ENCODE measurements at places on chromosomes 4 and X.

DNA sequence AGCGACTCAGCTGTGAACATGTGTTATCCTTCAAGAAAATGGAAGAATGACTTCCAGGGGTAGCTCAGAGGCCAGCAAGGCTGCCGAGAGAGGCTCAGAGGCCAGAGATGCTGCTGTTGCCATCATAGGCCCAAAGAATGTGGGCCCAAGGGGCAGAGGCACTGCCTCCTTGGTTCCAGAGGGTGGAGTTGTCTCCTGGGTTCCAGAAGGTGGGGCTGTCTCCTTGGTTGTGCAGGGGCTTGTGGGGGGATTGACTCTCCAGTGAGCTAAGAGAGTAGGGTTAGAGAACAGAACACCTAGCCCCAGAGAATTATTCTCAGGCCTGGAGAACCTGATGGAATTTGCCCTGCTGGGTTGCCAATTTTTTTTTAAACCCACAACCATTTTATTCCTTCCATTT lies 62.6 kb downstream of the DGKK start:
- no peak for DNase-seq

DNA sequence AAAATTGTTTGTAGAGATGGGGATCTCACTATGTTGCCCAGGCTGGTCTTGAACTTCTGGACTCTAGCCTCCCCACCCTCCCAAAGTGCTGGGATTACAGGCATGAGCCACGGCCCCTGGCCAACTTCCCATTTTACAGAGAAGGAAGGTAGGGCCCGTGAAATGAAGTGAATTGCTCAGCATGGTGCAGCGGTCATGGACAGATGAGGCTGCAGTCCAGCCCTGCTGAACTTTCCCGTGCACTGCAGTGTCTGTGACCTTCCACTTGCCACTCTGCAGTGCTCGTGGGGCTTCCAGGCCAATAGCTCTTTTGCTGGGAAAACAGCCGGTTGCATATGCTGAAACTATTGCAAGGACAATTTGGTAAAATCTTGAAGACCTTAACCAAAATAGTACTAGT lies 454.4 kb upstream of the FAT1 start:
- no peak for DNase-seq

GRCh38 chr4:44221407-44221806 lies 227.2 kb downstream of the KCTD8 start:
- DNase-seq = no peak

DNA sequence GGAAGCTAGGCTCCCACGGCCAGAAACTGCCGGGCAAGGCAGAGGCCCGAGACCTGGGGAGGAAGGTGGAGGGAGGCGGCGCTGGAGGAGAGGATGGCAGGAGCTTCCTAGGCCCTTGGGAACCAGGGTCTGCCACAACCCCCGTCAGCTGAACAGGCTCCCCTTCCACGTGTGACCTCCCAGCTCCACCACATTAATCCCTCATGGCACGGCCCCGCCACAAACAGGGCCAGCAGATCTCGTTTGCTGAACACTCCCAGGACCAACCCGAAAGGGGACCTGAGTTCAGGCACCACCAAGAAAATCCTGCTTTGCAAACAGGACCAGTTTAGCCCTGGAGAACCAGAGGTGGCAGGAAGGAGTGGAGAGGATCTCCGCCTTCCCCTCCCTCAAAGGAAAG lies 62.7 kb downstream of the FHDC1 start:
- DNase-seq = no peak

- no peak for DNase-seq
Observed at GRCh38 chr4:168540503-168541265, 43.8 kb downstream of the PALLD start.

- DNase-seq = no peak
Observed at GRCh38 chrX:129876771-129877305, 29.1 kb upstream of the UTP14A start.

DNA sequence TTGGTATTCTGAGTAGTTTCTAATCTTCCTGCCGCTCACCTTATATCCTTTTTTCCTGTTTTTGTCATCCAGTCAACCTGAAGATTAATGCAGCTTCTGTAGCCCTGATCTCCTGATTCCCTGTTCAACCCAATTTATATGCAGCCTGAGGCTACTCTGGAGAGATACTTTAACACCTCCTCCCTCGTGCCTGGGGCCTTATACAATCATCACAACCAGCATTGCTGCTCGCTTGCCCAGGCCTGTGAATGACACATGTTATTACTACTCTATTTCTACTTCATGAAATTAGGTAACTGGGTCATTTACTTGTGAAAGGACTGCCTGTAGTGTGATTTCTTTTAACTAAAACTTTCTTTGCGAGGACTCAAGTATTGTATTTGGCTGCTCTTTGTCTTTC lies 33.7 kb upstream of the WDR17 start:
- DNase-seq = no peak

- no peak for DNase-seq
Observed at GRCh38 chr4:44704673-44705072, 21.7 kb downstream of the GNPDA2 start.

DNA sequence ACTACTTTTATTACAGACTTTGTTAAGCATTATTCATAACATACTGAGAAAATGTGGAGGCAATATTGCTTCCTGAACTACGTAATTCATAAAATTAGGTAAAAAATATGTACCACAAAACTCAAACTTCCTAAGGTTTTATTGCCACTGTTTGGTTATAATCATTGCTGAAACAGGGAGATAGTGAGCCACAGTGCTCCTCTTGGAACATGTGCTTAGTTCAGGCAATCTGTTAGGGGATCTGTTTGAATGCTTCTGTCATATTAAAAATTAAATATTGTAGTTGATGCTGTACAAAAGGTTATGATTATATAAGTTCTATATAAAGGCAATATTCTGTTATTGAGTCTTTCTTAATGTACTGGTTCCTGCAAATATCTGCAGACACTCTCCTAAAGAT lies 480.7 kb downstream of the GRXCR1 start:
- DNase-seq = no peak

DNA sequence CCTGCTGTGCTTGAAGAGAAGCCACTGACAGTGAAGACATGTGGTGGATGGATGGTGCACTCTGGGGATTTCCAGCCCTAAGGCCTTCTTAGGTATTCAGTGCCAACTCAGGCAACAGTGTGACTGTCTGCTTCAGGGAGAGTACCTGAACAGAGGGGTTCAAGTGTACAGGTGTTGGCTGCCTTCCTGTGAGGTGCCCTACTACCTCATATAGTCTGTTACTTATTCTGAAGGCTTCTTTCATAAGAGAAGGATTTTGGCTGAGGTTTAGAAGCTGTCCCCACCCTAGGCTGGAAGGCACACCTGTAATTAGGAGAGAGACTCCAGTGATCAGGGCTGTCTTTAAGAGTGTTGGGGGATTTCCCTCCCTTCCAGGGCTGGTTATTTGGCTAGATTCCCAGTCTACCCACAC lies 1.8 kb downstream of the FTHL17 start:
- DNase-seq = no peak

GRCh38 chrX:94831364-94831763 lies 1157.4 kb downstream of the FAM133A start:
- DNase-seq = no peak

DNA sequence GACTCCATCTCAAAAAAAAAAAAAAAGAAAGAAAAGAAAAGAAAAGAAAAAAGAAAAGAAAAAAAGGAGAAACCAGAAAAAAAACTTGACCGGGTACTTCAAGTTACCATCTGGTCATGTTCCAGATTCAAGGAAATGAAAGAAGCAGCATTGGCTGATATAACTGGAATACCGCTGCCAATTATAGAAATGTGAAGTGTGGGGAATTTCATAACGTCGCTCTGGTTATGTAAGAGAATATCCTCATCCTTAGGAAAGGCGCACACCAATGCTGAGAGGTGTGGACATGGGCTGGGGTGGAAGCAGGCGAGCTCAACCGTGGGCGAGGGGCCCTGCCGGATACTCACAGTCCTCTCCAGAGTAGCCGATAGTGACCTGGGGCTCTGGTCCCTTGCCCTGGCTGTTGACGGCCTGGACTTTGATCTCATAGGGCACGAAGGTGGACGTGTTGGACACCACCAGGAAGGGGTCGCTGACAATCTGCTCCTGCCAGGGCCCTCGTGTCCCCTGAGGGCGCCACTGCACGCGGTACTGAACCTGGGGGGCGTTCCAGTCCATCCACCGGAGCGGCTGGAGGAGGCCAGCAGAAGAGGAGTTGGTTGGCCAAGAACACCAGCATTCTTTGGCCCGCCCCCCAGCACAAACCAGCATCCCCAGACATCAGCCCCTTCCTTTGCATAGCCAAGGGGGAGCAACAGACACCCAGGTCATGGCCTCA lies 19.5 kb downstream of the L1CAM start:
- DNase-seq = no peak

DNA sequence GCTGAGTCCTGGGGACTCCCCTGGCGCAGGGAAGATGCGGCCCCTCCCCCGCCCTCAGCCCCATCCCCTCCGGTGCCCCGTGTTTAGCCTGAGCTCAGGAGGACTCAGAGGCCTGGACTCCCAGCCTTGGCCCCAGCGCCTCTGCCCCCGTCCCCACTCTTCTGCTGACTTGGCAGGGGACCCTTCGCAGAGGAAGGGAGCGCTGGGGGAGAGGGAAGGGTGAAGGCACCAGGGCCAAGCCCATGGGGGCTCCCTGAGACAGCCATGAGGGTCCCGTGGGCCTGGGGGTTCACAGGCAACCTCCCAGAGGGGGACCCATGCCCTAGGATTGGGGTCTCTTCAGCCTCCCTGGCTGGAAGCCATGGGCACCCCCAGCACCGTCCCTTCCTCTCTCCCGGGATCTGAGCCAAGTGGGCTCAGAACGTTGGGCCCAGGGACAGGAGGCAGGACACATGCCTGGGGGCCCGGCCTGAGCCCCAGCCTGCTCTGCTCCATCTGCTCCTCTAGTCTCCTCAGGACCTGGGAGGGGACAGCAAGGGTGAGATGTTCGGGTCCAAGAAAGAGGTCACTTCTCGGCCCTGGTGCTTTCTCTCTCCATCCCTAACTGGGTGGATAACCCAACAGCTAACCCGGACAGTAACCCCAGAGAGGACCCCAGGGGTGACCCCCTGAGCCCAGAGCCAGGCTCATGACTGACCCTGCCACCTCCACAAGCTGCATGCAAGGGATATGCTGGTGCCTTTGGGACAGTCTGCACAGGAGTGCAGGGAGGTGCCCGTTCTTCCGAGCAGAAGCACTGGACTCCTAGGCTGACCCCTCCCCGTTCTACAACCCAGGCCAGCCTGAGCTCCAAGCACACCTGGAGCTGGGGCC lies 1.5 kb upstream of the CPLX1 start:
- DNase-seq = no peak

DNA sequence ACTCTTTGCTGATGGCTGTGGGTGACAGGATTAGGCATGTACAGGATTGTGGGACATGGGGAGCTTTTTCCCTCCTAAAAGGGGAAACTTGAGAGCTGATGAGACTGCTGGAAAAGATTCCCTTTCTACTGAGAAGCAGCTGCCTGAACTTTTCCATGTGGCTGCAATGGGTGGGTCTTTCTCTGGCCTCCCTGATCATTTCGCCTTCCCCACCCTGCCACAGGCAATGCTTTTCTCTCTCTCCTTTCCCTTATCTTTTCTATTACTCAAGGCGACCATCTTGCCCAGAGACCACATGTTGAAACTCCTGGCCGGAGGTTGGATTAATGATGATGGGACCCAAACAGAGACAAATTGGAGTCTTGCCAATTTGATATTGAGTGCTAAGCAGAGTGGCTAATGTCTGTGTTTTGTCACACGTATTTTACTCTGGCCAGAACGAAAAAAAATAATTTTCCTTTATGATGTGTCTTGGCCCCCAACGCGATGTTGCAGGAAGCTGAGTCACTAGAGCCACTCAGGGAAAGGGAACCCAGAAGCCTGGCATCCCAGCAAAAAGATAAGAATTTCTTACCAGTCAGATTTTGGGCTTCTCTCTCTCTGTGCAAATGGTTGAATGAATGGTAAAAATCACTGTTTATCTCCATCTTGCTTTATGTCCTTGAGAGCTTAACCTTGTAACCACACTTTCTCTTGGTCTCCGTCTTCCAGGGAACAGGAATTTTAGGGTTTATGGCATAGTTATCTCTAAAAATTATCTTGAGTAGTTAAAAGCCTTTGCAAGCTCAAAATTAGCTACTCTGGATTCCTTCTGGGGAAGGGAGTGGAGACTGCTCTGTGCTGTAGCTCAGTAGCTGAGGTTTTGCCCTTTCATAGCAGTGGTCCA lies 19.4 kb upstream of the ATP8A1 start:
- DNase-seq = no peak

DNA sequence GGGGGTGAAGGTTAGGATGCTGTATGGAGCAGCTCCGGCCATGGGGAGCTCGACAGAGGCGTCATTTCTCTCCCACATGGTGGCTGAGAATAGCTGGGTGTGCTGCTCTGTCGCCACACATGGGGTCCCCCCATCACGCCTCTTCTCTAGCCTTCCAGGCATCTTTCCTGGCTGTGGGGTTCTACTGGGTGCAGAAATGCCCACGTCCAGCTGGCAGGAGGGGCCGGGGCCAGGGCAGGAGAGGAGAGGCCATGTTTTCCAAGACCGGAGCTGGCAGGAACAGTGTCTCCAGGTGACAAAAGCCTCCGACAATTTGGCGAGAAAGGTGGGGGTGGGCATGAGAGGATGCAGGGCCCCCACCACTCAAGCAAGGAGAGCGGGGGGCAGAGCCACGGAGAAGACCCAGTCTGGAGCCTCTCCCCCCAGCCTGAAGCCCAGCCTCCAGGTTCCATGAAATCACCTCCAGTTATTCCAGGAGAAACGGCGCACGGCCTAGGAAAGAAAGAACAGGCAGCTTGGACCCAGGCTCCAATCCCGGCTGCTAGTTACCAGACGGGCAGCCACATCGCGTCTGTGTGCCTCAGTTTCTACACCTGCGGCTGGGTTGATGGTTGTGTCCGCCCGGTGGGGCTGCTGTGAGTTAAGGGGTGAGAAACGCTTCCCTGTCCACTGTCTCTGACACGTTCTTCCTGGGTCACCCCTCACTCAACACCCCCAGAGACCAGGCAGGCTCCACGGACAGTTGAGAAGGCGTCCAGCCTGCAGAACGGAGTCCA lies 27.4 kb upstream of the SPON2 start:
- no peak for DNase-seq

DNA sequence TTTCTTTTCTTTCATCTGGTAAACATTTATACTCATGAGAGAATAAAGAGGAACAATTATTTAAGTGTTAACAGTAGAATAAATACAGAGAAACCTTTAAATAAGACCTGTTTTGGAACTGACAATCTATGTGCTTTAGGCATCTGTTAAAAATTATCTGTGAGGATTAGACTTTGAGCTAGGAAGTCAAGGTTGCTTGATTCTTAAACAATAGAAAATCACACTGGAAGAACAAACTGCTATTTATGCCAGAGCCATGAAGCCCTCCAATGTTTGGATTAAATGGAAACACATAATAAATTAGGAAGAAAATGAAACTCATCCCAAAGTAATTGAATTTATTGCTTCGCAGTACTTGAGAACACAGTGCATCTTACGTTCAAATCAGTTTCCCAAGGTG lies 207.2 kb upstream of the NPY2R start:
- no peak for DNase-seq

- DNase-seq = no peak
Observed at GRCh38 chrX:144798972-144799371, 448.3 kb upstream of the SPANXN1 start.

GRCh38 chrX:20224814-20225487 lies 41.8 kb downstream of the RPS6KA3 start:
- no peak for DNase-seq

- DNase-seq = no peak
Observed at GRCh38 chr4:182906786-182907185, 10.4 kb downstream of the DCTD start.

- no peak for DNase-seq
Observed at GRCh38 chrX:5708251-5708650, 520.4 kb downstream of the NLGN4X start.
